Body of pancreas (tissue), 4 donors: ENCODE measurements at places on chromosomes 3 and 15. TPM values are rescaled to one million over a fixed set of nuclear protein-coding genes. Genes with fewer than 3 reads are reported as not detected.
A peak's percentile ranks its signal among the peaks of the same experiment; 100 is the strongest.

DNA sequence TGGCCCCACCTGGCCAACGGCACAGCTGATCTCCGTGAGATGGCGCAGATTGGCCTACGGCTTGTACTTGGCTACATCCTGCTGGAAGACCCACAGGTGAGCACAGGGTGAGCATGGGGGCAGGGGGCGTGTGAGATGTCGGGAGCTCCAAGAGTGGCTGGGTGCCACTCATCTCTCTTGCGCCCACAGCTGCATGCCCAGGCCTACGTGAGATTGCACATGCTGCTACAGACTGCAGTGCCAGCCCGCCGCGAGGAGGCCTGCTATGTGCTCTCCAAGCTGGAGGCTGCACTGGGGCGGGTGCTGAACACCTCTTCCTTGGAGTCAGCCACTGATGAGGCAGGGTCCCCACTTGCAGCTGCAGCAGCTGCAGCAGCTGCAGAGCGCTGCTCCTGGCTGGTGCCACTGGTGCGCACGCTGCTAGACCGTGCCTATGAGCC lies 22.3 kb downstream of the NBEAL2 start:
- no peak for DNase-seq

The LRRC15 gene
- total RNA-seq = 0.26 TPM

- DNase-seq = peak; percentile 57
These were observed 39.7 kb downstream of the GLDN start for GRCh38 chr15:51380999-51381806.

DNA sequence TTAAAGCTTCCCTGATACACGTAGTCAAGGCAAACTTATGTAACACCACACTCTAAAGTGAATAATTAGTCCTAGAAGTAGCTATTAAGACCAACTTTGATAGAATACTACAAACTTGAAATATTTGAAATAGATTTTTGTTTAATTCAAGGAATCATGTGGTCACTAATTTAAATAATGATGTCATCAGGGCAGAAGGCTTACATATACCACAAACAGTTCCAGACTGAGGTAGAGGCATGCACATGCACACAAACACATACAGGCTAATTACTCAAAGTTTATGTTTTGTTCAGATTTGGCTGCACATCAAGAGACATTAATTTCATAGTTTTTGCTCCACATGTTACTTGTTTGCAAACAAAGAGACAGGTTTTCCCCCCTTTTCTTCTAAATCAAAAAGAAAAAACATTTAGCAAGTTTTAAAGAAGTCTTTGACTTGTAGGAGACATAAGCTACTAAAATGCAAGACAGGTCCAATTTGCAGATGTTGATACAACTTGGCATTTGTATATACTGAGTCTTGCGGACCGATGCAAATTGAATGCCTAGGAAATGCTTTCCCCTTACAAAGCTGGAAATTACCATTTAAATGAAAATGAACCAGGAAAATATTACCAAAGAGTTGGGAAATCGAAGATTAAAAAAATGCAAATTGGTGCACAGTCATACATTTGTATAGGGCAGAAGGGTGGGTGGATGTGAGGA lies 594.8 kb downstream of the MAGI1 start:
- DNase-seq = no peak

DNA sequence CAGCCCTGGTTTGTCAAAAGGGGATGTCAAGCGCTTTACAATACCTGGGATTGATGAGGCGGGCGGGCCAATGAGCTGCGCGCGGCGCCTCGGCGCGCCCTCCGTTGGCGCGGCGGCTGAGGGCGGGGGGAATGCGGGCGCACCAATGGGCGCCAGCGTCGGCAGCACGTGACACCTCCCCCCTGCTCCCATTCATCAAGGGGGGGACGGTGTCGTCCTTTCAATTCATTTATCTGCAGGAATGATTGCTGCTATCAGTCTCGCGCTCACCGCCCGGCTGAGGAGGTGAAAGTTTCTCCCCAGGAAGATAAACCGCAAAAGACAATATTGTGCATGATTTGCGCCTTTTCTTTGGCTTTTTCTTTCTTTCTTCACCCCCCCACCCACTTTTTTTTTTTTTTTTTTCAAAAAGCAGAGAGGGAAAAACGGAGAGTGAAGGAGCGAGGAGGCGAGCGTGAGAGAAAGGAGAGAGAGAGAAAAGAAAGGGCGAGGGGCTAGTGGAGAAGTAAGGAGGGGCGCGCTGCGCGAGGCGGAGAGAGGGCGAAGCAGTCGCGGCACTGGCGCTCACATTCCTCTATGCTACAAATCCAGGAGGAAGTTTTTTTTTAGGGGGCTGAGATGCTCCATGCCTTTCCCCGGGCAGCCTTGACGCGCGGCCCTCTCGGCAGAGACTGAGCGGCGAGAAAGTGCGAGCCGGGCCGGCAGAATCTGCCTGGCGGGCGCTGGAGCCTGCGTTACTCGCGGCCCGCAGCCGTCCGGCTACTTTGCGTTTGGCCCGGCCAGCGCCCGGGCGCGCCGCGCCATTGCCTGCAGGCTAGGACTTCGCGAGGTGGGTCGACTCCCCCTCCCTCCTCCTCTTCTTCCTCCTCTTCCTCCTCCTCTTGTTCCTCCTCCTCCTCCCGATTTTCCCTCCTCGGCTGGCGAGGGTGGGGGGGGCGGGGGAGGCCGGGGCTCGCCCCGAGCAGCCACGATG lies at the start of gene ZIC1:
Gene ZIC1, plus strand, starts transcription at position 223 of the 973 bp plus-strand sequence. Its CDS starts 748 bp downstream, at position 971.
- no peak for DNase-seq

GRCh38 chr15:26378304-26378703 lies 394.6 kb downstream of the GABRB3 start:
- DNase-seq = no peak

The GP9 gene
- total RNA-seq = not detected
